Foreskin keratinocyte (primary cell): ENCODE measurements at places on chromosomes 12 and 14. TPM values are rescaled to one million over a fixed set of nuclear protein-coding genes. Genes with fewer than 3 reads are reported as not detected.

- DNase-seq: no peak
These were observed 28.0 kb upstream of the TMCC3 start for GRCh38 chr12:94678379-94678778.

- no peak for DNase-seq
These were observed 1.3 kb downstream of the ZFHX2 start for GRCh38 chr14:23550131-23550811.

DNA sequence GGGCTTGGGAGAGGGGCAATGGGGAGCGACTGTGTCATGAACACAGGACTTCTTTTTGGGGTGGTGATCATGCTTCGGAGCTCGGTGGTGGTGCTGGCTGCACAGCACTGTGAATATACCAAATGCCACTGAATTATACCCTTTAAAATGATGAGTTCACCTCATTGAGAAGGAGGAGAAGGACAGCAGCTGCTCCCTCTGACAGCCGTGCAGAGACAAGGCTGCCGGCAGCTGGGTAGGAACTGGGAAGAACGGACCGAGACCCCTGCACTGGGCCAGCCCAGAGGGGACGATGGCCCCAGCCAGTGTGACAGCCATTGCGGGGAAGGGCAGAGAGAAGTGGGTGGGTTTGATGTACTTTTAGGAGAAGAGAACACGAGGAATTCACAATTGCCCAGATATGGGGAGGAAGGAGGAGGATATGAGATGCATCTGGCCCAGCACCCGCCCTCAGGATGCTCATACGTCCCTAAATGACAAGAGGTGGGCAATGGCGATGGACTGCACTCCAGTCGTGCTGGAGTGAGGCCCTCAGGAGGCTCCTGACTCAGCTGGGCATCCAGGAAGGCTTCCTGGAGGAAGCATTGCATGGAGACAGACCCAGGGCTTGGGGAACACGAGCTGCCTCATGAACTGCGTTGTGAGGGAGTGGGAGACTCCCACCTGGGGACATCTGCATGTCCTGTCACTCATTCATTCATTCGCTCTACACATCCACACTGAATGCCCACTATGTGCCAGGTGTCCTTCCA is 64.3 kb upstream of the C14orf180 start:
- DNase-seq: no peak

GRCh38 chr12:90653040-90653439 is 301.9 kb downstream of the CCER1 start:
- DNase-seq: peak; percentile 29

DNA sequence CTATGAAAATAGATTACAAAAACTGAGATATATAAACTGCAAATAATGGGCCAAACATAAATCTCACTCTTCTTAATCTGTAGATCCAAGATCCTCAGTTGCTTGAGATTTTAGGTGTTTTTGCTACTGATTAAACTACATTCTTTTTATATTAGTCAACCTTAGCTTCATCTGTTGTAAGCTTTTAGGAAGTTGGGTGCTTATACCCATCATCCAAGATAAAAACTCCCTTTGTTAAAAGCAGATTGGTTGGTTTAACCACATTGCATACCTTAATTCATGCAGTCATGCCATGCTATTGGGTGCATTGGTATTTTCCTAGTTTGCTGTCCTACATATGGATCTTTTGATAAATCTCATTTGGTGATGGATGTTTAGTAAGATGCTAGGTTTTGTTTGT is 46.2 kb upstream of the DIP2B start:
- DNase-seq: peak; percentile 59

DNA sequence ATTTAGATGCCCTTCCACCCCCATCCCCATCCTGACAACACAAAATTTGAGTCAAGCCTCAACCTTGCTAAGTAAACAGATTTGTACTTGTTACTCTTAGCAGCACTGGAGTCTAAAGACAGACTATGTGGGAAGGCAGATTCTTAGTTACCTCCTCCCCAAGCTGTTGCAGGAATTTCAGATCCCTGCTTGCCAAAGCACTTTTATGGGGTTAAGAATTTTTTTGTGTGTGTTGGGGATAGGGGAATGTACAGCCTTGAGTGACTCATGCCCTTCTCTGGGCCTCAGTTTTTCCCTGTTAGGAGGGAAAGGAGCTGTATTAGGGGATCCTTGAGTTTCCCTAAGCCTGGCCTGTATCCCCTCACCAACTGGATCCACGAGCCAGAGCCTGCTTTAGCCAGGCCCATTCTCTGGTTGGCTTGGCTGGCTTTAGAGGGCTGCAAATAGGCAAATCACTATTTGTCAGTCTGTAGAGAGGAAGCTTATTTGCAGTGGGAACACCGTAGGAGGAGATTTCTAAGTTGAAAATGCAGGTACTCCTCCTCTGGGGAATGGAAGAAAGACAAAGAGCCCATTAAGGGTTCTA is 27.7 kb upstream of the RNU6-8 start:
- peak; percentile 87 for DNase-seq

- no peak for DNase-seq
These were observed 68.6 kb downstream of the FIGNL2 start for GRCh38 chr12:51779876-51780275.

- DNase-seq: no peak
These were observed 108.3 kb upstream of the FUT8 start for GRCh38 chr14:65304239-65304638.

GRCh38 chr14:100406505-100407131 is 83.5 kb downstream of the SLC25A47 start:
- no peak for DNase-seq

DNA sequence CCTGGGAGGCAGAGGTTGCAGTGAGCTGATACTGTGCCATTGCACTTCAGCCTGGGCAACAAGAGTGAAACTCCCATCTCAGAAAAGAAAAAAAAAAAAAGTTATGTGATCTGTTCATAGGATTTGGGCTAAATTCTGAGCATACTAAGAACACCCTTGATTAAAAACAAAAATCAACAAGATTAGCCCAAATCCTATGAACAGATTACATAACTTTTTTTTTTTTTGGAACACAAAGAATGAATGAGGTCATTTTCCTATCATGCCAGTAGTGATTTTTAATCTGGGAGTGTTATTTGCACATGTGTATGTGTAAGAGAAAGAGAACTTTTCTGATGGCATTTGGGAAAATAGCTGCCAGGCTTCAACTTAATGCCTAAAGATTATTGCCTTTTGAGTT is 208.7 kb downstream of the ERC1 start:
- no peak for DNase-seq

GRCh38 chr12:121793440-121793837 is at the start of gene RHOF:
TSS of gene RHOF (minus strand) at chr12:121793688. CDS start at chr12:121793633, 55 bp downstream.
- DNase-seq: no peak

GRCh38 chr14:92176476-92176875 is 54.7 kb downstream of the CPSF2 start:
- peak; percentile 55 for DNase-seq

DNA sequence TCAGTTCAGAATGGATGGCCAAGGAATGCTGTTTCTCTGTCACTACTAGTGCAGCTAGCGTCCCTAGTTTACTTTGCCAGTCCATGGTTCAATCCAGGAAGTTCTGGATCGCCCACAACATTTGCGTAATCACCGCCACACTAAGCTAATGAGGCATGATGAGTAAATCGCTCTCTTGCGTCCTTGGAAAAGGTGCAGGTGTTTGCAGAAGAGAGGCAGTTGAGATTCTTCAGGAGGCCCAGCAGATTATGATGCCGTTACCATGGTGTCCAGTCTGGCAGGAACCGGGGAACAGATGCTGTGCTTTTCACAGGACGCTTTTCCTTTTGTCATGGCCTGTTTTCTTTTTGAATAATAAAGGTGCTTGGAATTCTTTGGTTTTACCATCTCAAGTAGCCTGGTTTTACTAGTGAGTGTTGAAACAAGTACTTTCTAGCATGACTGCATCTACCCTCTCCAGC is 9.0 kb downstream of the TPH2 start:
- peak; percentile 76 for DNase-seq

GRCh38 chr14:58298477-58299400 is at the start of gene ARID4A:
TSS of gene ARID4A (plus strand) at chr14:58298555. CDS start at chr14:58299855, 1,300 bp downstream.
- no peak for DNase-seq

DNA sequence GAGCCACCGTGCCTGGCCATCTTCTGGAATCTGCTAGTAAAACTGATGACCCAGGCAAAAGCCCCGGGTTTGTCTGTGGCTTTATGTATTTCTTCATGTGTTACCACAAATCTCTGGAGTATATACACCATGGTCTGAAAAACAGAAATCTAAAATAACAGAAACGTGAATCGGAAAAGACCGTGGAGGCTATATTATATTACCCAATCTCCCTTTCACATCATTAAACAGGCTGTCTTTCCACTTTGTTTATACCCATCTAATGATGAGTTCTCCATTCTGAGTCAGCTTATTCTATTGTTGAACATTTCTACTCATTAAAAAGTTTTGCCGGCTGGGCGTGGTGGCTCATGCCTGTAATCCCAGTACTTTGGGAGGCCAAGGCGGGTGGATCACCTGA is 9.5 kb upstream of the AJUBA start:
- DNase-seq: no peak

The PPP4R4 gene
- 4.4 and 6.7 TPM in 2 replicates for total RNA-seq

The MYH6 gene
- total RNA-seq: not detected in 2 replicates

The SLC10A1 gene
- not detected in 2 replicates for total RNA-seq

The LGR5 gene
- total RNA-seq: not detected in 2 replicates

The TSHR gene
- not detected in 2 replicates for total RNA-seq

The IAPP gene
- not detected in 2 replicates for total RNA-seq

The RD3L gene
- not detected in 2 replicates for total RNA-seq

The ATP5MC2 gene
- 195 and 206 TPM in 2 replicates for total RNA-seq

The LUM gene
- total RNA-seq: 0.07 TPM in 1 of 2 replicates, not detected in the other

The POC1B gene
- total RNA-seq: 16.6 and 16.9 TPM in 2 replicates

The RNASE4 gene
- 3.3 and 6.5 TPM in 2 replicates for total RNA-seq

The GRIN2B gene
- total RNA-seq: not detected in 2 replicates
